ENCODE measurements at places on chromosomes 1 and 21. TPM values are rescaled to one million over a fixed set of nuclear protein-coding genes. Genes with fewer than 3 reads are reported as not detected.

KAZN gene
- total RNA-seq: 14.1 TPM

BEND5 gene
- 0.32 TPM for total RNA-seq

SUSD4 gene
- not detected for total RNA-seq

GUCA2B gene
- not detected for total RNA-seq

STPG1 gene
- total RNA-seq: 8.9 TPM

ETS2 gene
- total RNA-seq: 19.6 TPM

ANXA9 gene
- 0.16 TPM for total RNA-seq

TEKT2 gene
- not detected for total RNA-seq

NUAK2 gene
- 13.8 TPM for total RNA-seq
